ENCODE measurements at places on chromosomes 3 and 15.
A peak's percentile ranks its signal among the peaks of the same experiment; 100 is the strongest.

GRCh38 chr15:70356062-70356860, 258.5 kb upstream of the TLE3 start:
- DNase-seq, result no peak

GRCh38 chr15:33104212-33104611, 90.3 kb downstream of the FMN1 start:
- DNase-seq, result no peak

DNA sequence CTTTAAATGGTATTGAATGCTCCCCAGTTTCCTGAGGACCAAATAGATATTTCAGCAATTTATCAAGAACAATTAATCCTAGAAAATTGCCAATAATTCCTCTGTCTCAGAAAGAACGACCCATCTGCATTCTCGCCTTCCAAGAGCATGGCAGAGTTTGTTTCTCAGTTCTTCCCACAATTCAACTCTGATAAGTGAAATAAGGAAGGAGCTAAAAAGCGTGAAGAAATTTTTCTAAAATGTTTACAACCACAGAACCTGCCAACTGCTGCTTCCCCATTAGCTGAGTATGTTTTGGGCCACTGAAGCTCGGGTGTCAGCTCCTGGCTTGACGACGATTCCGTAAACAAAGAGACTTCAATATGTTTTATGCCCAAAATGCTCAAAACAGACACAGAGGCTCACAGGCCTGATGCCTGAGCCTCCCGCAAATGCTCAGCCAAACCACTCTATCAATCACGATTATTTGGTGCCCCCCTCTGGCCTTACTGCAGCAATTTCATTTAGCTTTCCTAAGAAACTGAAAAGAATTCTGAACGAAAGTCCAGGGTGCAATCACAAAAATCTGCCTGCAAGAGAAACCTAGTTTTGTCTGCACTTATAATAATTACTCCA, 259.2 kb upstream of the CCDC54 start:
- peak; percentile 47 for DNase-seq

DNA sequence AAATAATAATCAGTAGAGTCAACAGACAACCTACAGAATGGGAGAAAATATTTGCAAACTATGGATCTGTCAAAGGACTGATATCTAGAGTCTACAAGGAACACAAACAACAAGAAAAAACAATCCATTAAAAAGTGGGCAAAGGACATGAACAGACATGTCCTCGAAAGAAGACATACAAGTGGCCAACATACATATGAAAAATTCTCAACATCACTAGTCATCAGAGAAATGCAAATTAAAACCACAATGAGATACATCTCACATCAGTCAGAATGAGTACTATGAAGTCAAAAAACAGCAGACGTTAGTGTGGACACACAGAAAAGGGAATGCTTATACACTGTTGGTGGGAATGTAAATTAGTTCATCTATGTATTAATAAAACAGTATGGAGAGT, 33.7 kb downstream of the SLC2A2 start:
- no peak for DNase-seq

- no peak for DNase-seq
These were observed 28.7 kb downstream of the ALDH1L1 start for GRCh38 chr3:126151562-126152302.

DNA sequence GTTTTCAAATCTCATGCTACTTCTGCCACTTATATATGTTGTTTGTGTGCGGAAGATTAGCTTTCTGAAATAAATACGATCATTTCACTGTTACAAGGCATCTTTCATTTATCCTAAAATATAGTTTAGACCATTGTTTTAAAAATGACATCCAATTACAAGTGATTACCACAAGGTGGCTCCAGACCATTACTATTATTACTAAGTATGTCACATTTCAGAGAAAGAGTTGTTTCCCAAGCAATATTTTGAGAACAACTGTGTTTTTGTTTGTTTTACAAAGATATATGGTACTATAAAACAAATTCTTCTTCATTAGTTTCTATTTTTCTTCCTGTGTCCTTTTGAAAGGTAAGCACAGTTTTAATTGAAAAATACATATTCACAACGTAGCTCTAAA, 136.0 kb upstream of the RAP2B start:
- no peak for DNase-seq
